ENCODE measurements at places on chromosomes 3 and 15. TPM values are rescaled to one million over a fixed set of nuclear protein-coding genes. Genes with fewer than 3 reads are reported as not detected.

The CPEB1 gene
- total RNA-seq: not detected

The ZNF860 gene
- total RNA-seq: 2.5 TPM

The HES1 gene
- 109 TPM for total RNA-seq

The SPINK8 gene
- not detected for total RNA-seq

The ZIC4 gene
- not detected for total RNA-seq

The NCBP2 gene
- total RNA-seq: 55.2 TPM

The NOX5 gene
- total RNA-seq: not detected

The GOLGA6L10 gene
- total RNA-seq: not detected

The ENTPD3 gene
- total RNA-seq: 13.0 TPM

The CEP63 gene
- 18.3 TPM for total RNA-seq

The CTXN2 gene
- total RNA-seq: not detected

The LRRC2 gene
- not detected for total RNA-seq

The CRYGS gene
- total RNA-seq: 0.23 TPM

The FBXO40 gene
- total RNA-seq: not detected

The TMEM43 gene
- 92.5 TPM for total RNA-seq

The TMEM207 gene
- not detected for total RNA-seq

The ELP6 gene
- 32.5 TPM for total RNA-seq

The AADACL2 gene
- not detected for total RNA-seq

The PTPRG gene
- total RNA-seq: 14.4 TPM

The TMCO5A gene
- total RNA-seq: not detected

The C3orf62 gene
- 2.7 TPM for total RNA-seq

The NME9 gene
- total RNA-seq: not detected

The SGO1 gene
- total RNA-seq: 4.8 TPM

The STRIT1 gene
- total RNA-seq: not detected

The ANKRD63 gene
- total RNA-seq: not detected

The LRRC49 gene
- total RNA-seq: 8.8 TPM

The ITIH1 gene
- not detected for total RNA-seq

The MAP6D1 gene
- total RNA-seq: 4.2 TPM

The ARNT2 gene
- 1.0 TPM for total RNA-seq

The FBXW12 gene
- not detected for total RNA-seq

The UNC13C gene
- total RNA-seq: not detected

The EOGT gene
- total RNA-seq: 33.0 TPM

The CD200R1 gene
- total RNA-seq: not detected

The KBTBD13 gene
- total RNA-seq: not detected

The TSC22D2 gene
- total RNA-seq: 10.5 TPM

The COLQ gene
- total RNA-seq: 0.21 TPM

The GMPS gene
- total RNA-seq: 45.7 TPM

The ATP10A gene
- 0.42 TPM for total RNA-seq

The VWA5B2 gene
- not detected for total RNA-seq

The SOX14 gene
- total RNA-seq: not detected

The RPP14 gene
- total RNA-seq: 14.0 TPM

The CEP19 gene
- 0.71 TPM for total RNA-seq

The USP13 gene
- total RNA-seq: 4.4 TPM
